Activated T-cell treated with anti-CD3 and anti-CD28 coated beads for 48 hours (primary cell): ENCODE measurements at places on chromosomes 2 and 18.

DNA sequence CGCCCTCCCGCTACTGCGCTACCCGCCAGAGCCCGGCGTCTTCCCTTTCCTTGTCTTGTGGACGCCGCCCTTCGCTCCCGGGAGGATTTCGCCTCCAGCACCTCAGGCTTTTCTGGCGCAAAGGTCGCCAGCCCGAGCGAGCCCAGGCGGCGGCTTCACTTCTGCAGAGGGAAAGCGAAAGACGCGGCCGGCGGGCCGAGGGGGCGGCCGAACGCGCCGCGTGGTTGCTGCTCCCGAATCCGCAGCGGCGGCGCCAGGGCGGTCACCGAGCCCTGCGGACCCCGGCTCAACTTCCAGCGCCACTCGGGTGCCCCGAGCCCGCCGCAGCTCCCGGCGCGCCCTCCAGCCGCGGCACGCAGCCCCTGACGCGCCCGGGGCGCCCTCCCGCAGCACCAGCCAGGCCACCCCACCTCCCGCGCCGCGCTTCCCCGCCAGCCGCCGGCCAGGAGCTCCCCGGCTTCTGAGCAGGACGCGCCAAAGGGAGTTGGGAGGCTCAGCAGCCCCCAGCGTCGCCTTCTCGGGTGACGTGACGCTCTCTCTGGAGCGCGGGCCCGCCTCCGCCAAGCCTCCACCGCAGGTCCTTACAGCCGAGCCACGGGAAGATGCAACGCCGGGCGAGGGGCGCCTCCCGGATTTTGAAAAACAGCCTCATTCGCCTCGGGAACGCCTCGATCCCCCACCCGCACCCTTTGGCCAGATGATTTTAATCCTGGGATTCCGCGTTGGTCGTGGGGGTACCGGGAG, 84.9 kb upstream of the EPB41L3 start:
- DNase-seq = no peak

DNA sequence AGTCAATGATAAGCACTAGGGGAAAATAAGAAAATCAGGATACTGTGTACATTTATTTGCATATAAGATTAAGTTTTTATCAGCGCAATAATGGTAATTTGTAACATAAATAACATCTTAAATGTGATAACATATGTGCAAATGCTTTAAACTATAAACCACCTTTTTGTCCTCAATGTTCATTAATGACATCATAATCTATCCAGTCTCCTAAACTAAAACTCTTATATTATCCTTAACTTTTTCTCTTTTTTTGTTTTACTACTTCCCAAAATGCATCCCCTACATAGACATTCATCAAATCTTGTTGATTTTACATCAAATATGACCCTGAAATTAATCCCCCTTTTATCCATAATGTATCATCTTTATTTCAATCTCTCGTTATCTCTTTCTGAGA, 3.4 kb upstream of the RAD51AP2 start:
- DNase-seq = no peak

GRCh38 chr18:59090966-59091603, 48.6 kb upstream of the SEC11C start:
- DNase-seq = no peak

GRCh38 chr18:9838144-9838877, 47.5 kb upstream of the TXNDC2 start:
- no peak for DNase-seq

GRCh38 chr18:46755315-46756024, 1.4 kb downstream of the ST8SIA5 start:
- DNase-seq = no peak

DNA sequence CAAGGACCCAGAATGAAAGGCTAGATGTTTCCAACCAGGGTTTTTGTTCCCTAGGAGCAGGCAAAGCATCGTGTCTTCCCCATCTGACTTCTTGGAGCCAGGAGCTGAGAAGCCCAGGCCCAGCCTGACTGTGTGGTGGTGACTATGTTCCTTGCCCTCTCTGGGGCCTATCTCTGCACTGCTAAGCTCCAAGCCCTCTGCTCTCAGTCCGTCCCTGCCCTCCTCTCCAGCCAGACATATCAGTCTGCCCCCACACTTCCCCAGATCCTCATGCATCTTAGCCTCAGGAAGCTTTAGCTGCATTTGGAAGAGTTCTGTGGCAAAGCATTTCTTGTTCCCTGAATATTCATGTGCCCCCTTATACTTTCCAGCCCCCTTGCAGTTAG, 196.6 kb downstream of the CYP26B1 start:
- DNase-seq = no peak

DNA sequence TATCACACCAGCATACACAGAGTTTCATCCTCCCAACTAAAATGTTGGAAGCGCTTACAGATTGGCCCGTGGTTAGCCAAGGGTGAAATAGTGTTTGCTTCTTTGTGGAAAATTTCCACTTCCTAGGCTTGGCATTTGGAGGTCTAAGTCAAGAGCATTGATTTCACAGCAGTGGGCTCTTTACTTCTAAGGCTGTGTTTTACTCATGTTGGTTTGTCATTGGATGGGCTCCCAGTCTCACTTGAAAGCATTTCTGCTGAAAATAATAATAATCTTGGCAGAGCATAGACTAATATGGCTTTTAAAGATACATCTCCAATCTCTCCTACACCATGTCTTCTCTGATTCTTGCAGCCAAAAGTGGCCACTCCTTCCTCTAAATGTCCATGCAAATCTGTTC, 82.9 kb downstream of the DYNAP start:
- no peak for DNase-seq
